ENCODE measurements at places on chromosomes 3 and 15.

GRCh38 chr3:196736670-196737374 is 2.8 kb upstream of the PAK2 start:
- DNase-seq = no peak

- no peak for DNase-seq
Observed at GRCh38 chr3:189724356-189724755, 93.2 kb downstream of the TP63 start.

DNA sequence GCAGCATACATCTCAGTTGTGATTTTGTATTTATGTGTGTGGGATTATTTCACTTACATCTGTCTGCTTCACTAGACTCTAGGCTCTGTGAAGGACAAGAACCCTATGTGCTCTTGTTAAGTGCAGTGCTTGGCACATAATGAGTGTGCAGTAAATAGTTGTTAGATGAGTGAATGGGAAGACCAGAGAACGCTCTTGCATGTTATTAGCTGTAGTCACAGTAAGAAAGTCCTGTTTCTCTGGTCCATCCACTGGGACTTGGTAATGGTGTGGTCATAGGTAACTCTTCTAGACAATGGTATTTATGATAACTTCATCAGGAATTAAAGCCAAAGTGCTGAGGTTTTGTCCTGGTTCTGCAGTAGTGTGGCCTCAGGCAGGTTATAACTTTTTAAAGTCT is 1.4 kb upstream of the AQP9 start:
- DNase-seq = no peak

DNA sequence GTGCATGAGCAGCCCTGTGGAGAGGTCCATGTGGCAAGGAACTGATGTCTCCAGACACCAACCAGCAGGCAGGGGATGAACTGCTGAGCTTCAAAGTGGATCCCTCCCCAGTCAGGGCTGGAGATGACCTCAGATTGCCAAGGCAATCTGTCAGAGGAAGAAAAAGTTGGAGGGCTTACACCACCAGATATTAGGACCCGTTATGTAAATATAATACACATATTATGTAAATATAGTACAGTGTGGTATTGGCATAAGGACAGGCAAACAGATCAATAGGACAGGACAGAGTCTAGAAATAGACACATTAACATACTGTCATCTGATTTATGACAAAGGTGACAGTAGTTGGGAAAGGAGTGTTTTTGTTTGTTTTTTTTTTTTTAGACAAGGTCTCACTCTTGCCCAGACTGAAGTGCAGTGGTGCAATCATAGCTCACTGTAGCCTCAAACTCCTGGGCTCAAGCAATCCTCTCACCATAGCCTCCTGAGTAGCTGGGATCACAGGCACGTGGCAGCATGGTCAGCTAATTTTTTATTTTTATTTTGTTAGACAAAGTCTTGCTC is 18.0 kb upstream of the RAB7A start:
- DNase-seq = no peak

DNA sequence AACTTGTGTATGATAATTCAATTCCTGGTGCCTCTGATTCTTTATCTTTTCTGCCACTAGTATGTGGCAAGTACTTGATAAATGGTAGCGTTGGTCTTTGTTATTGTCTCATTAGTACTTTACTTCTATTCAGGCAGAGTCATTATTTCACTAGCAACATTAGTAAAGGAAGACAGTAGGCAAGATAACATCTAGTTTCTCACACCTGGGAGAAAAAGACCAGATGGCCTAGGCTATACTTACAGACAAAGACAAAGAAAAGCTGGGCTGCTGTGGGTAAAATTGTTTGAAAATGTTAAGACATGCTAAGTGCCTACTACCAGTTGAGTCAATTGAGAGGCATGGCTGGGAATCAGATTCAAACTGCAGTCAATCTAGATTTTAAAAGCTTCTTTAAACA is 198.7 kb upstream of the CMC1 start:
- DNase-seq = no peak

DNA sequence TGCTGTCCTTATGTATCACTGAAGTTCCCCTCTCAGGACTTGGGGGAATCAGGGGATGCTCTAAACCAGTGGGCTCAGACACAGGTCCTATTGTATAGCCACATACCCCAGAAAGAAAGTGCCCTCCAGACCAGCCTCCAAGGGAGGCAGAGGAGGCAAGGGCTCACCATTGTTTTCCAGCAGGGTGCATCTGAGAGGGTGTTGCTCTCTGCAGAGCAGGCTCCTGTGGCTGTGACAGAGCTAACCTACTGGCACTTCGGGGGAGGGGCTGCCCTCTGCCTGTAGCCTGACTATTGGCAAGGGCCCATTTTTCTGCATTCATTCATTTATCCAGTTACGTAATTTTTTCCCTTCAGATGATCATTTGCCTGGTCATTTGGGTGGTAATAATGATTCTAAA is 39.9 kb downstream of the EEFSEC start:
- no peak for DNase-seq

- no peak for DNase-seq
Observed at GRCh38 chr3:66398228-66399025, 102.4 kb downstream of the LRIG1 start.

GRCh38 chr3:135965129-135965505 is 411 bp upstream of the PPP2R3A start:
- DNase-seq = no peak

DNA sequence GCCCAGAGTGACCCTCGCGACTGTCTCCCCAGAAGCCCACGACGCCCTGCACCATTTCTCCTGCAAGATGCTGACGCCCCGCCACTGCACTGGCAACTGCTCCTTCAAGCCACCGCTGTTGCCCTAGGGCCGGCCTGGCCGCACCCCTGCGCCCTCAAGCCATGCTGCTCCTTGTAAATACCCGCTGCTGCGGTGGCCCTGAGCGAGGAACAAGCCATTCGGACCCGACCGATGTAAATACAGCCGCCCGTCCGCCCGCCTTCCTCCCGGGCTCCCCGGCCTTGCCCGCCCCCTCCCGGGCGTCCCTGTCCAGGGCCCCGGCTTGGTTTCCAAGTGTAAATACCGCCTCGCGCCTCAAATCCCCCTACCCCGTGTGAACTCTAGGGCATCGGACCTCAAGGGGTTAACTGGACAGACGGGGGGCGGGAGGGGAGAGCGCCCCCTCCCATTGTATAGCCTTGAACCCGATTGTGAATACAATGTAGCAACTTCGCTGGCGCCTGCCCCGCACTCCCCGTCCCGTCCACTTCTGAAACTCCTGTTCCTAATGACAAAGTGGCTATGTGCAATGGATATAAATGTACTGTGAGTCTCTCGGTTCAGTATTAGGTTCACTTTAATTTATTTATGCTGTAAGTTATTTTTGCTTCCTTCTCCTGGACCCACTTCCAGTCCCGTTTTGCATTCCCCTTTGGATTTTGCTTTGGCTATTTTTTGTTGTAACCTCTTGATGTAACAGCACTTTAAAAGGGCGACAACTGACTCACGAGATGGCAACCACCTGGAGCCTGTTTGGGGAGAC is 5.9 kb downstream of the RNU6-1 start:
- no peak for DNase-seq

DNA sequence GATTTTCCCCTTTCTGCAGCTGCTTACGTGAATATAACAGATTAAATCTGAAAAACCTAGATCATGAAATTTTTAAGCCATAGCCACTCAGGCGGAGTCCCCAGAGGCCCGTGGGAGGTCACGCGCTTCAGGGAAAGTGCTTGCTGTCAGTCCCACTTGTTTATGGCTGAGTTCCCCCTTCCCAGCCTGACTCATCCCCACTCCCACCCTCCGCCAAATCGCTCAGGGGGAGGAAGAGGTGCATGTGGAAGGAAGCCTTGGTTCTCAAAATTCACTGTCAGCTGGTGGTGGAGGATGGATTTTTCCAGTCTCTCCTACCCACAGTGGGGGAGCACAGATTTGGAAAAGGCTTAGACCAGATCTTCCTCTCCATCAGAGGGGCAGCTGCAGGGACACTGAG is 67.4 kb downstream of the CORO2B start:
- no peak for DNase-seq

GRCh38 chr15:62301993-62302675 is 137.0 kb upstream of the C2CD4B start:
- DNase-seq = no peak

GRCh38 chr15:89457086-89457485 is 39.3 kb downstream of the RHCG start:
- DNase-seq = no peak

GRCh38 chr15:28086175-28086703 is 12.9 kb downstream of the OCA2 start:
- no peak for DNase-seq

GRCh38 chr3:58063022-58063815 is 55.0 kb downstream of the FLNB start:
- DNase-seq = no peak

GRCh38 chr15:31277335-31278060 is 49.1 kb upstream of the KLF13 start:
- DNase-seq = no peak

DNA sequence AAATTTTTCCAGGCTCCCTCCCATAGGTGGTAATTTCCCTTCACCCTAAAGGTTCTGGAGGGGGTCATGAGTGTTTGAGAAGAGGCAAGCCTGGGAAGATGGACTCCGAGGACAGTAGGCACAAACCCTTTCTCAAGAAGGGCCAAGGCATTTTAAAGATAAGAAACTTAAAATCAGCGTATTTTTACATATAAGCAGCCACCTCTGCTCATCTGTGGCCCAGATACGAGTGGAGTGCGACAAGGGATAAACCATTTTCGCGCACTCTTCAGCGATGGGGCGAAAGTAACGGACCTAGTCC is 539 bp downstream of the RASSF1 start:
- no peak for DNase-seq

- DNase-seq = no peak
Observed at GRCh38 chr3:60931452-60931851, 319.8 kb downstream of the FHIT start.

DNA sequence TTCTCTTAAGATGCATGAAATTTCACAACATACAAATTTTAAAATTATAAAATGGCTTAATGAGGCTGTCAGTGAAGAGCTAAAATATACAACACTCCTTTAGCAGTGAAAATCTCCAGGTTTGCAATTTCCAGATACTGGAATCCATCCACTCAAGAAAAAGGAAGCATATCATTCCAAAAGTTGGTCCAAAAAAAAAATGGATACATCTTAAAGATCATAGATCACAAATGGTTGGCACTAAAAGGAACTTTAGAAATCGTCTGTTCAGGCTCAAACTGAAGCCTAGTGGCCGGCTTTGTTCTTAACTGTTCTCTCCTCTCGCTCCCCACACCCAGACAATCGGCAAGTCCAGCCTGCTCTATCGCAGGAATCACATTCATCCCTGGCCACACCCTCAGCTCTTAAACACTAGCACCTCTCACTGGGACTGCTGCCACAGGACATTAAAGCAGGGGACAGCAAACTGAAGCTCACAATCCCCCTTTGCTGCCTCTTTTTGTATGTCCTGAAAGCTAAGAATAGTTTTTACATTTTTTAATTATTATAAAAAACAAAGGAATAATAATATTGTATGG is 130.3 kb upstream of the CDIN1 start:
- DNase-seq = peak; percentile 12

GRCh38 chr3:50503504-50504342 is at the start of gene CACNA2D2:
CACNA2D2 (minus strand) TSS chr3:50503634; CDS start chr3:50503423, 211 bp downstream.
- no peak for DNase-seq

DNA sequence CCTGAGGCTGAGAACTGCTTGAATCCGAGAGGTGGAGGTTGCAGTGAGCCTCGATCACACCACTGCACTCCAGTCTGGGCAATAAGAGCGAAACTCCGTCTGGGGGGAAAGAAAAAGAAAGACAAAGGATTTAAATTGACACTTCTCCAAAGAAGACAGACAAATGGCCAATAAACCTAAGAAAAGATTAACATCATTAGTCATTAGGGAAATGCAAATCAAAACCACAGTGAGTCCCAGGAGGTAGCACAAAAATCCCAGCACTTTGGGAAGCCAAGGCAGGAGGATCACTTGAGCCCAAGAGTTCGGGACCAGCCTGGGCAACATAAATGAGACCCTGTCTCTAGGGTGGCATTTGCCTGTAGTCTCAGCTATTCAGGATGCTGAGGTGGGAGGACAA is 12.6 kb downstream of the CLPX start:
- no peak for DNase-seq

- no peak for DNase-seq
Observed at GRCh38 chr3:148214705-148215104, 483.0 kb upstream of the AGTR1 start.

DNA sequence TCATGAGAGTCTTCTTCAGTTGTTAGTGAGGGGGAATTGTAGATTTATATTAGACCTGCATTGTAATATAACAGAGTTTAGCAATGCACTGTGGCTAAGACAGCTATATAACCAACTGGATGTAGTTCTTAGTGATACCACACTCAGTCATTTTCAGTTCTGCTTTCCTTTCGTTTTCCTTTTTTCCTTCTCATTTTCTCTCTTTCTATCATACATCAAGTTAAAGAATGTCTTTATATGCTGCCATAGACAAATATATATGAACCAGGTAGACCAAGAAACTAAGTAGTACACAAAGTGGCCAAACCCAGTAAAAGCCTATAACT is 43.7 kb upstream of the CD47 start:
- DNase-seq = no peak

- no peak for DNase-seq
Observed at GRCh38 chr15:57708047-57708446, 1.5 kb downstream of the POLR2M start.

DNA sequence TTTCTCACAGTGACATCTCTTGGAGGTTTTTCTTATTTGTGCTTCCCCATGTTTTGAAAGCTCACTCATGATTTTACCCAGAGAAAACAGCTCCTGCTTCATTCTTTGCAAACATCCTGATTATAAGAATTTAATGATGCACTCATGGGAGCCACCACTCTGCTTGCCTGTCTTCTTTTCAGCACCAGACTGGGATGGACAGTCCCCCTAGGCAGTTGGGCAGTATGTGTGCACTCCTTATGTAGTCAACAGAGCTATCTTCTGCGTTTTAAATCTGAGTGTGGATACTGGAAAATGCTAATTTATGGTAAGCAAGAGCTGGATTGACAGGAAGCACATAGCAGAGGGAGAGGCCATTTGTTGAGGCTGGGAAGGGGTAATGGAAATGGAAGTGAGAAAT is 276.1 kb downstream of the AGBL1 start:
- DNase-seq = no peak

- DNase-seq = peak; percentile 12
Observed at GRCh38 chr3:140251678-140252077, 316.7 kb downstream of the CLSTN2 start.

GRCh38 chr15:85607141-85607806 is 187.5 kb downstream of the KLHL25 start:
- DNase-seq = no peak
